Left colon (tissue), 2 donors: ENCODE measurements at places on chromosomes 12 and 14. TPM values are rescaled to one million over a fixed set of nuclear protein-coding genes. Genes with fewer than 3 reads are reported as not detected.

- no peak for DNase-seq
Measured at GRCh38 chr12:47795121-47795813, 22.2 kb downstream of the SLC48A1 start.

GRCh38 chr12:57836442-57837375 is 9.8 kb downstream of the CTDSP2 start:
- DNase-seq = peak; percentile 74

- DNase-seq = peak; percentile 45
Measured at GRCh38 chr12:64625243-64626077, 15.2 kb downstream of the RASSF3 start.

DNA sequence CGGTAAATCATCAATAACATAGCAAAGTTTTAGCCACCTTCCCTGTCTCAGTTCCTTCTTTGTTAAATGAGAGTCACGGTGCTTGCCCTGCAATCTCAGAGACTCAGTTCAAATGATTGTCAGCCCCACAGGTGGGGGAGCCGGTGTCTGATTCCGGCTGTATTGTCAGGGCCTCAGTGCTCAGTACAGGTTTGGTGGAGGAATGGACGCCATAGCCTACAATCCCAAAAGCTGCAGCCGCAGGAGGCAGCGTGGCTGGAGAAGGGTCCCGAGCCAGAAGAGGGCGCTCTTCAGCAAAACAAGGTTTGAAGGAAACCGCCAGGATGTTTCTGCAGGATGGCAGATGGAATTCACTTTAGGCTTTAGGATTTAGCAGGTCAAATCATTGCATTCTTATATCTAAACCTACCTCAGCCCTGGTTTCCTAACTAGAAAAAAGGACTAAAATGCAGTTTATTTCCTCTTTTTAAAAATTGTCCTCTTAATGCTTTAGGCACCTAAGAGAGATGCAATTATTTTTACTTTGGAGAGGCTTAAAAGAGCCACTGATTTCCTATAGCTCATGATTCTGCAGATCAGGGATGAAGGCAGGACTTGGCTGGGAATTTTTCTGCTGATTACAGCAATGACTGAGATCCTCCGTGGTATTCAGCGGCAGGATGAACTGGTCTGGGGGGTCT is 29.2 kb downstream of the FOS start:
- DNase-seq = peak; percentile 93

DNA sequence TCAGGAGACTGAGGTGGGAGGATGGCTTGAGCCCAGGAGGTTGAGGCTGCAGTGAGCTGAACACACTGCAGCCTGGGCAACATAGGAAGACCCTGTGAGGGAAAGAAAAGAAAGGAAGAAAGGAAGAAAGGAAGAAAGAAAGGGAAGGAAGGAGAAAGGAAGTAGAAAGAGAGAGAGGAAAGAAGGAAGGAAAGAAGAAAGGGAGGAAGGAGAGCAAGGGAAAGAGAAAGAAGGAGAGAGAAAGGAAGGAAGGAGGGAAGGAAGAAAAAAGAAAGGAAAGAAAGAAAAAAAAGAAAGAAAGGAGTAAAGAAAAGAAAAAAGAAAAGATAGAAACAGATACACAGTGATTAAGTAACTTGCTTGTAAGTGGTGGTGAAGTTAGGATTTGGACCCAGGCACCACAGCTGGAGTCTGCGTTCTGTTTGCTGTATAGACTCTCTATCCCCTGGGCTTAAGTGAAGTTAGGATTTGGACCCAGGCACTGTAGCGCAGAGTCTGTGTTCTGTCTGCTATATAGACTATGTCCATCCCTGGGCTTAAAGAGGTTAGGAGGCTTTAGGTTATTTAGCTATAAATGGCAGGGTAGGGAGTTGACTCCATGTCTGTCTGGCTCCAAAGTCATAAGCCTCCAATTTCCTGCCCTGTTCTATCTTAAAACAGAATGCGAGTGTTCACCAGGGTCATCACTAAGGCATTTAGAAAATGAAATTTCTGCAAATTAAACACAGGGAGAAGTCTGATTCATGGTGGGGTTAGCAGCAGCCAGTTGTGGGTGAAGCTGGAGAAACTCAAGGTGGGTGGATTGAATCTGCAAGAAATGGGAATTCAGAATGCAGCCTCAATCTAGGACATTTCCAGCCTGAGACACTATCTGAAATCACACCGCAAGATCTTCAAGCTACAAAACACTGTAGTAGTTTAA is 13.3 kb upstream of the C12orf75 start:
- no peak for DNase-seq

DNA sequence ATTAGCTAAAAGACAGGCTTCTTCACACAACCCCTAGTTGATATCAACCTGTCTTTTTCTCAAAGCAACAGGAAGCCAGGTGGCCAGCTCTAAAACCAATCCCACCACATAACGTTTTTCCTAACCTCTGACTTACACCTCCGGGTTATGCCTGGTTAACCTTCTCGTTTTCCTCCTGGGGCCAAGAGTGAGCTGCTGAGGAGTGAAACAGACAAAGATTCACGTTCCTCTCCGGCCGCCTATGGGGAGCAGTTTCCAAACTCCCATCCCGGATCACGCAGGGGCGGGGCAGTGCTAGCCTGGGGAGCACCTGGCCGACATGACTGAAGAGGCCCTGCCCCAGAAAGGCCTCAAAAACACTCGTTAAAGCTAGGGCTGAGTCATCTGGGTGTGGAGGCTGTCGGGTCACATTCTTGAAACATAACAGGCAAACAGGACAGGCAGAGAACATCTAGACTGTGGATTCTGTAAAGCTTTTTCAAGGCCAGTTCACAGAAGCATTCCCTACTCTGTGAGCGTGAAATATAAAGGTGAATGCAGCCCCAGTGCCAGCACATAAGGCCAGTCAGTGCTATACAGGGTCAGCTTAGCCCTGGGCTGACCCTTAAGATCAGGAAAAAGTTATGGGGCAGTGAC is 25.9 kb upstream of the LGALS3 start:
- DNase-seq = peak; percentile 90

DNA sequence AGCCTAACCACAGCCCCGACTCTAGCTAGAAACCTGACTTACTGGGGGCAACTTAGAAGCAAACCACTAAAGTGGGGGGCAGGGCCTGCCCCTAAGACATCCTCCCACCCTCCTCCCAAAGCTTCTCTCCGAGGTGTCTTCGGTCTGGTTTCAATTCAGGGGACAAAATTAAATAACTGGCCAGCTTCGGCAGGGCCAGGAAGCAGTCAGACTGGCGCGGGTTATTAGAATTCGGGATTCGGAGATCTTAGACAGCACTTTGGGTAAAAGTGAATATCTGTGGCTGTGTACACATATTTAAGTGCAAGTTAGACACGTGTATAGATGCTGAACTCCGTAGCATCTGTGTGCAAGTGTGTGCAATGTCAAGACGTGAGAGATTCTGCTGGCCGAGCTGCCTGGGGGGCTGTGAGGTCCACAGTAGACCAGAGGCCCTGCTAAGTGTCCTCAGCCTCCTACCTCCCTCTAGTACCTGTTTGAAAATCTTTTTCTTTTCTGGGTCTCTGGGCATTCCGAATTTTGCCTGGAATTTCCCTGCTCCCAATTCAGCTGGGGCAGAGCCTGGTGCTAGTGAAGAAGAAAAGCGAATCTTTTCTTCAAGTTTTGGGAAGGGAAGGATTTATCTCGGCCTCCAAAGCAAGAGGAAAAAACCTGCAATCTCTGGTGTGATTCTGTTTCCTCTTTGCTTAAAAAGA is 4.0 kb upstream of the HOXC10 start:
- no peak for DNase-seq

DNA sequence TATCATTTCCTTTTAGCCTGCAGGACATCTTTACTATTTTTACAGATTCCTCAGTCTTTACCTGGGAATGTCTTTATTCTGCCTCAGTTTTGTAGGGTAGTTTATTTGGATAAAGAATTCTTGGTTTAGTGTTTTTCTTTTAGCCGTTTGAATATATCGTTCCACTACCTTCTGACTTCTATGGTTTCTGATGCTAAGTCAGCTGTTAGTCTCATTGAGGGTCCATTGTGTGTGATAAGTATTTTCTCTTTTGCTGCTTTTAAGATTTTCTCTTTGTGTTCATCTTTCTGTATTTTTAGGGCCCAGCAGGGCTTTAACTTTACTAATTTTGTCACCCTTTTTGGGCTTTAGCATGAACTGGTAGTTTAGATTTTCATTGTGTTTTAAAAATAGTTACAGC is 113.5 kb downstream of the MNAT1 start:
- no peak for DNase-seq

- DNase-seq = peak; percentile 39
Measured at GRCh38 chr12:92408072-92408900, 262.6 kb upstream of the BTG1 start.

DNA sequence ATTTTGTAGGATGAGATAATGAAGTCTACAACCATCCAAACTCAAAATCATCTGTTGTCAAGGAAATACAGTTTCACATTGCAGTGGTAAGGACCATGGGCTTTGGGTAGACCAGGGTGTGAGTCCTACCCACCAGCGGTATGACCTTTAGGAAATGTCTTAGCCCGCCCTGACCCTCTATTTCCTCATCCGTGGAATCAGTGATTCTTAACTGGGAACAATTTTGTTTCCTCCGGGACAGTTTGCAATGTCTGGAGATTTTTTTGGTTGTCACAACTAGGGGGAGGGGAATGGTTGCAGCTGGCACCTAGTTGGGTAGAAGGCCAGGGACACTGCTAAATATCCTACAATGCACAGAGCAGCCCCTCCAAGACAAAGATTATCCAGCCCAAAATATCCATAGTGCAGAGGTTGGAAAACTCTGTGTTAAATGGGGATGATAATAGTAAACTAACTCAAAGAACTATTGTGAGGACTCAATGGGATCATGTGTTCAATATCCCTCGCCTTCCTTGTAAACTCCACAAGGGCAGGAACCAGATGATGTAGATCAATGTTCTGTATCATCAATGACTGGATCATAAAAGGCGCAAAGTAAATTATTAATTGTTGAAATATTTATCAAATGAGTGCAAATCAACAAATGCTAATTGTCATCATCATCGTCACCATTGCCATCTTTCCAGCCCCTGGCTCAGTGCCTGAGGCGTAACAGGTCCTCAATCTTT is 15.7 kb upstream of the IFT81 start:
- no peak for DNase-seq

DNA sequence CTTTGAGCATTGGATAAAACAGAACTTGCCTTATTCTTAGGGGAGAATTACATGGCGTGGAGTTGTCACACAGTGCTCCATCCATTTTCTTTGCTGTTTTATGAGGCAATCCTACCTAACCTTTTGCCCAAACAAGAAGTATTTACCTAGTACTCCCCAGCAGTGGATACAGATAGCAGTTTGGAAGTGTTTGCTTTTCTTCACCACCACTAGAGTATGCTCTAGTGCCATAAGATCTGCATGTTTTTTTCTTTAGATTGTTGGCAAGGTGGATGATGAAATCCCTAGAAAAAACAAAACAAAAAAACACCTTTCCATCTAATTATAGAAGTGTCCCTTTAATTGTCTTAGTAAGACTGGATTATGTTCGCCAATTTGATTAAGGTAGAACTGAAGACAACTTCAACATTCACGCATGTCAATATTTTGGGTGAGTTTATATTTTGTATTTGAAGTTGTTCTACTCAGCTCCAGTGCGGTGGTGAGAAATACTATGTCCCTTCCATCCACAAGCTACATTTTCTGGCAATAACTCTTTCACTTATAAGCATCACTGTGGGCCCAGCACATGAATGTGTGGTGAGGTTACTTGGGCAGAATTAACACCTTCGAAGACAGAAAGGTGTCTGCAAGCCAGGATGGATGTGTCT is 23.6 kb upstream of the TMEM260 start:
- no peak for DNase-seq

GRCh38 chr14:75340921-75341320 is 62.3 kb downstream of the FOS start:
- peak; percentile 38 for DNase-seq

- no peak for DNase-seq
Measured at GRCh38 chr12:88816201-88816600, 235.9 kb upstream of the KITLG start.

DNA sequence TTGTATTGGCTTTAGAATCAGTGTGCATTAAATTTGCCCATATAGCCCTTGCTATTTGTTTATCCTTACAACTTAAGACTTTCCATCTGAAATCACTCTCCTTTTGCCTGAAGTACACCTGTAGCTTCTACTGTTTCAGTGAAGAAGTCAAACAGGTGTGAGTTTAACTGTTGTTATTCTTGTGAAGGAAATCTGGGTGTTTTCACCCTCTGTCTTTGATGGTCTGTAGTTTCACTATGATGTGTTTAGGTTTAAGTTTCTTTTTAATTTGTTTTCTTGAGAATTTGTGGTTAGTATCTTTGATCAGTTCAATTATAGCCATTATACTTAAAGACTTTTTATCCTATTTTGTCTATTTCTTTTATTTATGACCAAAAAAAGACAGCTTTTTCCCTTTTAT is 68.9 kb upstream of the BBS10 start:
- DNase-seq = no peak

DNA sequence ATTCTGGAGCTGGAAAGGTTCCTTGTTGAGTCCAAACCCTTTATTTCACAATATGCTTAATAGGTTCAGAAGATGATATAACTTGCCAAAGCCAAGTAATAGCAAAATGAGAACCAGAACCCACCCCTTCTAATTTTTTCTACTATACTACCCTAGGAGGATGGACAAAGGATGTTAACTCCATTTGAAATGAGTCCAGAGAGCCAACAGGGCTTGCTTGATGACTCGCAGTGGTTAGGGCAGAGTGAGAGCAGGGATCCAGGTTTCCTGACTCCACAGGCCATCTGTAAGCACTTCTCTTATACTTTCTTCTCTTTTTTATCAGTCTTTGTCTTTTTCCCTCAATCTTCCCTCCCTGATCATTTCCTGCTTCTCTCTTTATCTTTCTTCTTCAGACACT is 668.1 kb downstream of the MED13L start:
- DNase-seq = no peak

DNA sequence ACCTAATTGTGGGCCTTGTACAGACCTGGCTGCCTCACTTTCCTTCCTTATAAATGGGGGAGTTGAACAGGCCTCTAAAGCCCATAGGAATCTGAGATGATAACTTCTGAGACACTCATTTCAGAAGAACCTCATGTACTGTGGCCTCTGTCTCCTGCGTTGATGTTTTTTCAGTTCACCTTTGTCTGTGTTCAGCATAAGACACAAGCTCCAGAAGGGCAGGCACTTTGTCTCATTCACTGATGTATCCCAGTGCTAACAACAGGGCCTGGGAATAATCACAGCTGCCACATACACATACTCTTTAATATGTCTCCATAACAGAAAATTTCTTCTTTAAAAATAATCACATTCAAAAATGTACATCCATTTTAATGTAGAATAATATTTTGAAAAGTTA is 3.3 kb downstream of the FGD6 start:
- DNase-seq = no peak

GRCh38 chr12:89859508-89860220 is 151.0 kb upstream of the ATP2B1 start:
- no peak for DNase-seq

GYS2 gene
- total RNA-seq = not detected

IL31 gene
- total RNA-seq = not detected

TAS2R46 gene
- 0.95 TPM for total RNA-seq

SLC5A8 gene
- 0.15 TPM for total RNA-seq

FOXM1 gene
- 6.5 TPM for total RNA-seq

GLT8D2 gene
- 1.9 TPM for total RNA-seq

RND1 gene
- total RNA-seq = 2.1 TPM

CHST11 gene
- total RNA-seq = 3.4 TPM

OVCH1 gene
- 0.08 TPM for total RNA-seq

PTPRQ gene
- total RNA-seq = not detected
